ENCODE measurements at places on chromosomes 7 and 10.

- DNase-seq = no peak
Measured at GRCh38 chr10:114095559-114096337, 52.1 kb downstream of the ADRB1 start.

GRCh38 chr7:42053834-42054233, 183.2 kb downstream of the GLI3 start:
- no peak for DNase-seq

- DNase-seq = no peak
Measured at GRCh38 chr10:81696609-81697388, 178.2 kb upstream of the NRG3 start.

DNA sequence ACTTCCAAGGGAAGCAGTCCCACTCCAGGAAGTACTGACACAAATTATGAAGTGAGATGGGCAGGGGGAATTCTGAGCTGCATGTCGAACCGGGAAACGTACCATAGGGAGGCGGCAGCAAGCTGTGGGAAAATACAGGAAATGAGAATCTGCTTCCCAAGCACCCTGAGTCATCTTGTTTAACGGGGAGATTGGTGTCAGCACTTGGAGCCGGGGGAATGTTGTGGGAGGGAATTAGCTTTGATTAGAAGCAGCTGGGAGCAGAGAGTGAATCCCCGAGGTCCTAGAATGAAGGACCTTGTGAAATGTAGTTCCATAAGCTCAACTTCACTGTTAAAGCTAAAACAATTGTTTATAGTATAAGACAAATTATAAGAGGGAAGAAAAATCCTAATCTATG, 141.4 kb upstream of the PRKCQ start:
- DNase-seq = no peak

DNA sequence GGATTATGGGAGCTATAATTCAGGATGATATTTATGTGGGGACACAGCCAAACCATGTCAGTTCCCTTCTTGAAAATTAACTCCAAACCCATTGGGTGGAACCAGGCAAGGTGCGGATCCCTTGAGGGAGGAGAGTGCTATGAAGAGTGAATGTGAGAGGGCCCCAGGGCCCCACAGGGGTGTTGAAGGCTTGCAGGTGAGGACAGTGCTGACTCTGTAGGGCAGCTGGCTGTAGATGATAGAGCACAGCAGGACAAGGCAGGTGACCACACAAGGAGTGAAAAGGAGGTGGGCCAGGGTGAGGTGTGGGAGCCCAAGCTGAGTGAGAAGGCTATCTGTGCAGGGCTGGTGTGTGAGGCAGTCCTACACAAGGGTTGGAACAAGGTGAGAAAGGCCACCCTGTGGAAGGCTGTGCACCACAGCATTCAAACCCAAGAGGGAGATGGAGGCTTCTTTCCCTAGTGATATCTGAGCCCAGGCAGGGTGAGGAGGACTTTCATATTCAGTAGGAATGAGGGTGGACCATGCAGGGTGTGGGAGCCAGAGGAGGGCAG, 746.0 kb upstream of the CELF2 start:
- no peak for DNase-seq

GRCh38 chr7:98643236-98643985, 26.3 kb downstream of the NPTX2 start:
- no peak for DNase-seq

DNA sequence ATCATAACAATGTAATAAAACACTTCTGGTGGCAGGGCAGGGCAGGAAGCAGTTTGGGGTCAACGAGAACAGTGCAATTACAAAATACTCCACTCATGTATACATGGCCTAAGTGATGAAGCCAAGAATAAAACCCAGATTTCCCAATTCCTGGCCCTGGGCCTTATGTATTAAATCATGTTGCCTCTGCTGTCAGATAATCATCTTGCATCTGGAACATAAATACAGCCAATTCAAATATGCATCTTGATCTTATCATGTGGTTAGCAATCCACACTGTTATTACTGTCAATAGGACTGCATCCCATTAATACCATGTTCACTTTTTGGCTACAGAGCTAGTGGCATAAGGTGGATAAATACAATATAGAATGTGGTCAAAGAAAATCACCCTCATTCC, 186.5 kb upstream of the SLC25A13 start:
- no peak for DNase-seq

- peak; percentile 64 for DNase-seq
Measured at GRCh38 chr7:149261829-149262617, at the start of gene ZNF783. Gene ZNF783 (plus strand): TSS chr7:149262196. CDS start chr7:149262334, 138 bp downstream.

DNA sequence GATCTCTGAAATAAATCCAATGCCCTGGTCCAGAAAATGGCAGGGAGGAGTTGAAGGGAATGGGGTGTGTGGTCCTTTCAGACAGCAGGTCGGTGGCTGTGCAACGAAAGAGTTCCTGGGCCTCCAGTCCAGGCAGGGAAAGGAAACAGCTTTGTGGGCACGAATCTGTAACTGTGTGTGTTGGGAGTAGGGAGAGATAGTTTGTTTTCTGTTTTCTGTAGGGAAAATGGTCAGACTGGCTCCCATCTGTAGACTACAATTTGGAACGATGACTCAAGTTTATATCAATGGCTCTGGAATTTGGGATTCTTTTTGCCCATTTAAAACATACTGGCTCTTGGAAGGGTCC, 2.6 kb upstream of the HOXA9 start:
- DNase-seq = no peak

- no peak for DNase-seq
Measured at GRCh38 chr7:102028206-102028826, 210.9 kb downstream of the CUX1 start.

DNA sequence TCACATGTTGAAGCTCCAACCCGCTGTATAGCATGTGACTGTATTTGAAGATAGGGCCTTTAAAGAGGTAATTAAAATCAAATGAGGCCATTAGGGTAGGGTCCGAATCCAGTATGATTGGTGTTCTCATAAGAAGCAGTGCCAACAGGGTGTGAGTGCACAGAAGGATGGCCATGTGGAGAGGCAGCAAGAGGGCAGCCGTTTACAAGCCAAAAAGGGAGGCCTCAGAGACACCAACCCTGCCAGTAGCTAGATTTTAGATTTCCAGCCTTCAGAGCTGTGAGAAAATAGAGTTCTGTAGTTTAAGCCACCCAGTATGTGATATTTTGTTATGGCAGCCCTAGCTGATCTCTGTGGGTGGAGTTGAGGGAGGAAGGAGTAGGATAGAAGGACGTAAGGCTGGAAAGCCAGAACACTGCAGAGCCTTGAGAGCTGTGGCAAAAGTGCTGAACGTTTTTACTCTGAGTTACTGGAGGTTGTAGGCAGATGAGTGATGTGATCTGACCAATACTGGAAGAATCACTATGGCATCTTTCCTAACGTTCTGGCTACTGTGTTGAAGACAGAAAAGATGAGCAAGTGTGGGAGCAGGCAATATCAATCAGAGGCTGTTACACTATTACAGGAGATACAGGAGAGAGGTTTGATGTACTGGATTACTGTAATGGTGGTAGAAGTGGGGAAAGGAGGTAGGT, 334.9 kb downstream of the ELMO1 start:
- DNase-seq = no peak

- DNase-seq = no peak
Measured at GRCh38 chr10:2284071-2284470, 546.7 kb upstream of the ADARB2 start.

GRCh38 chr7:70237831-70238575, 639.7 kb downstream of the AUTS2 start:
- no peak for DNase-seq

DNA sequence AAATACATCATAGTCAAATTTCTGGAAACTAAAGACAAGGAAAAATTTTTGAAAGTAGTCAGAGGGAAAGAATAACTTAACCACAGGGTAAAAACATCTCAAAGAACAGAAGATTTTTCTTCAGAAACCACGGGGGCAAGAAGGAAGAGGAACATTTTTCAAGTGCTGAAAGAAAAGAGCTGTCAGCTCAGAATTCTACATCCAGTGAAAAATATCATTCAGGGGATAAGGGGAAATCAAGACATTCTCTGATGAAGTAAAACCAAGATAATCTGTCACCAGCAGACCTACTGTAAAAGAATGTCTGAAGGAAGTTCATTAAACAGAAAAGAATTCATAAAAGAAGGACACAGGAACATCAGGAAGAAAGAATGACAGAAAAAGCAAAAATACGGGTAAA, 111.2 kb upstream of the TMEM72 start:
- no peak for DNase-seq

GRCh38 chr10:131771634-131772358, 129.0 kb upstream of the PPP2R2D start:
- no peak for DNase-seq

GRCh38 chr10:133237241-133237587, 441 bp upstream of the VENTX start:
- DNase-seq = no peak

- peak; percentile 26 for DNase-seq
Measured at GRCh38 chr7:111138193-111138569, 47.3 kb downstream of the LRRN3 start.

GRCh38 chr10:37777056-37777455, 80.4 kb downstream of the ZNF248 start:
- DNase-seq = no peak

DNA sequence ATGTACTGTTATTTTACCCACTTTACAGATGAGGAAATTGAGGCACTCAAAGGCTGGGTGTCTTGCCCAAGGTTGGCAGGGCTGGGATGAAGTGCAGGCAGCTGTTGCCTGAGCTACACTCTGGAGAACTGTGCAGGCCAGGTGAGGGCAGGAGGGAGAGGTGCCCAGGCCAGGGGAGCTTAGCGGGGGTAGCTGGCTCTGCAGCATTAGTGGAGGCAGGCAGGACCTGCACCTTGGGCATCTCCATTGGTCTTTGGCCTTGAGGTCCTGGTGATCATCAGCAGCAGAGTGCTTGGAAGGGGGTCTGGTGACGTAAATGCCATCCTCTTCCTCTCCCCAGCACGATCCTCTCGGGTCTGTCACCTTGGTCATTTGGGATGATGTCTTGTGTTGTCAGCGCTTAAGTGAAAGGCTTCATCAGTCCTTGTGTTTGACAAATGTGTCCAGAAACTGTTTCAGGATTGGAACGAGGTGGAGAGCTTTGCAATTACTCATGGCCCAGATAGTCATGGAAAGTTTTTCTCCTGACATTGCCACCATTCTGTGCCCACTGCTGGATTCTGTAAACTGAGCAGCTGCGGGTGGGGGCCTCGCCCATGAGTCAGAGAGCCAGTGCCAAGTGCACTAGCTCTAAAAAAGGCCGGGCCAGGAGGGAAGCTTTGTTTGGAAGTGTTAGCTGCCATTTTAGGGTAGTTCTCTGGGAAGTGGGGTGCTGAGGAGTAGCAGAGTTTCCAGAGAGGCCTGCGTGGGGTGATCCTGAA, 47.6 kb downstream of the TSPAN15 start:
- DNase-seq = no peak

GRCh38 chr10:12590675-12591659, 241.6 kb downstream of the CAMK1D start:
- no peak for DNase-seq

GRCh38 chr10:55668326-55668922, 692.6 kb downstream of the ZWINT start:
- DNase-seq = no peak

- DNase-seq = no peak
Measured at GRCh38 chr7:77353407-77353721, 62.8 kb downstream of the GSAP start.

DNA sequence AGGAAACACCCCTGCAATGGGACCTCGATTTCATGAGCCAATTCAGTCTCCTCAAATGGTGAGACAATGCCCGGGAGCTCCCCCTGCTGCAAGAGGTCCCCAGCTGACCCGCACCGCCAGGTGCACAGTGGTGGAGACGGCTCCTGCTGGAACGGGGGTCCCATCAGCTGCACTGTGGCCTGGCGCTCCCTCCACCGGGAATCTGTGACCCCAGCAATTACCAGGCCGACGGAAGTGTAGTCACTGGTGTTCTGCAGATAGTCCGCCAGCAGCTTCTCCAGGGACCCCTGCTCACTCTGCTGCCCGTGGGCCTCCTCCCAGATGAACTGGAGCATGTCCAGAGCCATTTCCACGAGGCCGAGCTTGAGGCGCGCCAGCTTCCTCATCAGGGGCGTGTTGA, 64.9 kb upstream of the NKX6-2 start:
- DNase-seq = no peak

DNA sequence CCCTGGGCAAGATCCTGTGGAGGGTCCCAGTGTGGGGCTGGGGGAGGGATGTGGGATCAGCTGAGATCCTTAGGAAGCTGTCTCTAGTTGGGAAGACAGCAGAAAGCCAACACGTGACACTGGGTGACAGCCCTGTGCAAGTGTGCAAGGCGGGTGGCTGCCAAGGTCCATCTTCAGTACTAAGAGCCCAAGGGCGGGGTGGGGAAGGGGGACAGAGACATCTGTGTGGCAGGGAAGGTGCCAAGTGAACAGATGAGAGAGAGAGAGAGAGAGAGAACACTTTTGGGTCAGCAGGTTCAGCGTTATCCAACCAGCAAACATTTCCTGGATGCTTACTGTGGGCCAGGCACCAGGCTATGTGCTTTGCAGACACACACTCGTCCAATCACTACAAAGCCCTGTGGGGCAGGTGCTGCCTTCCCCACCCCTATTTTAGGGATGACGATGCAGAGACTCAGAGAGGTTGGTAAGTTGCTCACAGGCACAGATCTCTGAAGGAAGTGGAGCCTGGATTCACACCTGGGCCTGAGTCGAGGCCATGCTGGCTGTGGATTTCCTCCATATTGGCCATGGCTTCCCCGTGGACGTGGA, 135.7 kb downstream of the GRK5 start:
- no peak for DNase-seq

DNA sequence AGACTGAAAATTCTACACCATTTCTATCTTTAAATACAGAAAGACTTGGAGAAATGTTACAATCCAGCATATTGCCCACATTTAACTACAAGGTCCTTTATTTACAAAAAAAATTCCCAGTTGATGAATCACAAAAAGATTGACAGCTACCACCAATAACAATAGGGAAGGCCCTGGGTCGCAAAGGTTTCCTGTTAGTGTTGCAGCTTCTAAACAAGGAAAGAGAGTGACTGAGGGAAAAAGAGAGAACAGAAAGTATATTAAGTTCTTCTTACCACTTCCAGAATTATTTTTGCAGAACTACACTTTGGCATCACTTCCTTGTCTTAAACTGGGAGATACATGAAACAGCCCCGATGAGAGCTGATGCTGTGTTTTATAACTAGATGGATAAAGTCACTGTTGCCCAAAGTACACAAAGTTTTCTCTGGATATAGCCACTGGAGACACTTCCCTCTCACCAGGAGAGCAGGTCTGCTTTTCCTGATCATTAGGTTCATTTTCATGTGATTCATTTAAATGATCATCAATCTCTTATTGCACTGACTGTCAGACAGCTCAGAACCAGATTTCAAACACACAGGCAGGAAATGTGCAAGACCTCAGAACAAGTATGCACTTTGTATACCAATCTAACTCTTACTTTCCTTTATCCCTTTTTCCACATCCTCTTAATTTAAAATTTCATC, 57.0 kb downstream of the SHTN1 start:
- DNase-seq = no peak

GRCh38 chr10:84314275-84314674, 14.1 kb upstream of the CCSER2 start:
- no peak for DNase-seq

GRCh38 chr10:12389154-12389734, 39.9 kb downstream of the CAMK1D start:
- no peak for DNase-seq

DNA sequence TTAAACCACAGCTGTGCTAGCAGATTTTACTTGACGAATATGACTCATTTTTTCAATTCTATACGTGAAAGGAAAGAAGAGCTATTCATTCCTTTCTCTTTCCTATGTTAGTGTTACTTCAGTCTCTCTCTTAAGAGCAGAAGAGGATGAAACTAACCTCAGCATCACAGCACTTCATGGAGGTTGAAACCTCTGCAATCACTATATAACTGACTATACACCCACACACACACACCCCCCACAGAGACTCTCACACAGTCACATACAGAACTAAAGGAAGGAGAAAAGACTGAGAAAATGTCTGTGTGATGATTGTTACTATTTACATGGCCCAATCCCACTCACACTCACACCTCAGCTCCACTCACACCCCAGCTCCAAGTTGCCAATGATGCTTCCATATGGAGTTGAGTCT, 104.2 kb downstream of the KIF20B start:
- DNase-seq = peak; percentile 23
